Left renal pelvis (tissue), 4 donors: ENCODE measurements at places on chromosomes 7 and 10. TPM values are rescaled to one million over a fixed set of nuclear protein-coding genes. Genes with fewer than 3 reads are reported as not detected.
A peak's percentile ranks its signal among the peaks of the same experiment; 100 is the strongest.

- DNase-seq: no peak
These were observed 78.9 kb upstream of the PRLHR start for GRCh38 chr10:118674226-118674919.

GRCh38 chr10:3765146-3765545 is 19.9 kb downstream of the KLF6 start:
- DNase-seq: no peak

DNA sequence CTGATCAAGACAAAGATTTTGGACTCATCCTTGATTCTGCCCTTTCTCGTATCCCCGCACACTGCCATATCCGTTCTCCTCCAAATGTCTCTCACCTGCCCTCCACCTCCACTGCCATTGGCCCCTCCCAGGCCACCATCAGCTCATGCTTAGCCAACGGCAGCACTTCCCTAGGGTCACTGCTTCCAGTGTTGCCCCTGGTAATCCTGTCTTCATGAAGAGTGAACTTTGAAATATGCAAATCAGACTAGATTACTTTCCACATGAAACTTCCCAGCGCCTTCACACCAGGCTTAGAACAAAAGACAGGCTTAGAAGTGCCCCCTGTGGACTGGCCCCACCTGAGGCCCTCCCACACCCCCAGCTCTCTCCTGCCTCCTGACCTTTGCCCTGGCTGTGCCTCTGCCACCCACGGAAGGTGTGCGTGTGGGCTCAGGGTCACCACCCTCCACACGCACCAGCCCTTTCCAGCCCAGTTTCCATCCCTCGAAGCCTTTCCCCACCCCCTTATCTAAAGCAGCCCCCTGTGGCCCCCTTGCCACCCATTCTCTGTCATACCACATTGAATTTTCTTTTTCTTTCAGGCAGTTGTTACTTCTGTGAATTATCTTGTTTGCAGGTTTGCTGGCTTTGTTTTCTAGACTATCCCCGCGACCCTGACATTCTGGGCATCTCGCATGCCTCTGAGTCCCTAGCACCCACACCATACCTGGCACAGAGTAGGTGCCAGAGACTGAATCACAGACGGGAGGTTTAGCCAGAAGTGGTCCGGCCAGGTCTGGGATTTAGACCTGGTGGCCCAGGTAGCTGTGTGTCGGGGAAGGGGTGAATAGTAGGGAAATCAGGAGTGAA is 26.8 kb upstream of the C10orf53 start:
- no peak for DNase-seq

CTBP2 gene
- polyA plus RNA-seq: 90.5 TPM

FOXI2 gene
- 2.3 TPM for polyA plus RNA-seq

LZTS2 gene
- 47.4 TPM for polyA plus RNA-seq

DNA sequence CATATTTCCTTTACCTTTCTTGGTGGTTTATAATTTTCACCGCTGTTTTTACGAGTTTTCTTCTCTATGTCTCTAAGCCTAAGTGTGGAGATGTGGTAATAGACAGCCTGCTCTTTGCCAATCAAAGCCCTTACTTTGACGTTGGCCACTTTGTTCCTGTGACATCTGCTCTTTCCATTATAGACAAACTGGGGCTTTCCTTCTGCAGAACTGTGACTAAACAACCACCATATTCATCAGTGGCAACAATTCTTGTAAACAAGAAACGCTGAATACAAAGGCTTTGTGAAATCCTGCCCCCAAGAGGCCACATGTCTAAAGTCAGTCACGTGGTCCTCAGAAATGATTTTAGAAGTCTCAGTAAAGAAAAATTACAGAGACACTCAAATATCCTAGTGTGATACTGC is 59.6 kb upstream of the CAPZA2 start:
- DNase-seq: no peak

DNA sequence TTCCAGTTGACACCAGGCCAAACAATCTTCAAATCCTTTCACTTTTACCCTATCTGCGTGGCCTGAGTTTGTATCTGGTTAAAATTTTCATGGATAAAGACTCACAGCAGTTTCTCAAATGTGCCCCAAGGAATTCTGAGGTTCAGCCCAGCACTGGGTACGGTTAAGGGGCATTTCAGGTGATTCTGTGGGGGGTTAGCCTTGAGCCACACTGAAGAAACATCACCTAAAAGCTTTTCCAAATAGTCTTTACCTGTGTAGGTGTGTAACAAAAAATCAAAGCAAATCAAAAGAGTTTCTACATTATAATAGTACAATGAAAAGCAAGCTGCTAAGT is 83.8 kb upstream of the DNAJC1 start:
- no peak for DNase-seq

DNA sequence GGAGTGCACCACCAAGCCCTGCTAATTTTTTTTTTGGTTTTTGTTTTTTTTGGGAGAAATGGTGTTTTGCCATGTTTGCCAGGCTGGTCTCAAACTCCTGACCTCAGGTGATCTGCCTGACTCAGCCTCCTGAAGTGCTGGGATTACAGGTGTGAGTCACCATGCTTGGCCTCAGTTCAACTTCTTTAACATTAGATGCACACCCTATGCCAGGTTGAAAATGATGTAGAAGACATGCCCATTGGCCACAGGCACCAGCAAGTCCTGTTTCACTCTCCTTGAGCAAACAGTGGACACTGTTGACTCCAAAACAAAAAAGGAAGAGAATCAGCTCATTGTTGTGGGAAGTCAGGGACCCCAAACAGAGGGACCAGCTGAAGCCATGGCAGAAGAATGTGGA is 1205.3 kb downstream of the REEP3 start:
- no peak for DNase-seq

GRCh38 chr7:134941952-134942351 is 44.4 kb upstream of the AGBL3 start:
- no peak for DNase-seq

TEX36 gene
- polyA plus RNA-seq: not detected

DNA sequence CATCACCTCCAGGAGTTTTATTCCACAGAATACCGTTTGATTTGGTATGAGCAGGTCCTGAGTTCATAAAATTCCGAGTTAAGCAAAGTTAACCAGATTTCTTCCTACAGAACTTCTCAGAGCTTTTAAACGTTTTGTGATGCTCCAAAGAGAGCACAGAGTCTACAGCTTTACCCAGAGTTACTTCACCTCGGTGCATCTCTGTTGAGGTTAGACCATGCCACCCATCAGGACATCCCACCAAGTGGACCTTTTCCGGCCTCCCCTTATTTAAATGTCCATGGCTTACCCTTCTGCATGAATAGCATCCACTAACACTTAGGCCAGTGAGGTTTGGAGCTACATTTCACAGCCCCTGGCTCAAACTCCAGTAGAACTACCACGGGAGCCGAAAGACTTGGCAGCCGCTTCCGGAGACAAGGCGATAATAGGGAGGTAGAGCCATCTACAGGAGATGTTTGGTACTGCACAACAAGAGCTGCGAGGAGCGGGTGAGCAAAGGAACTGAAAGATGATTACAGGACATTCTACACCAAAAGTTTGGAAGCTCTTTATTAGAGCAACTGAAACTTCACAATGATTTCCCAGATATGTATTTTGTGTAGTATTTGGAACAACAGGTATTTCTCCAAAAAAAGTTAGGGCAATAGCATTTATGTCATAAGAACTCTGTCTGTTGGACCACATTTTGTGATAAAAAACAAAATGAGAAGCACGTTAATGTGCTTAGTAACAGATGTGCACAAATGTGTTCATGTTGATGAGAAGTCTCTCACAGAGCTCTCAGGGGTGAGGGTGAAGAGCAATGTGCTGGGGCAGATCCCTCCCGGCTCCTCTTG is 174.7 kb downstream of the HERPUD2 start:
- peak; percentile 29 for DNase-seq

DNA sequence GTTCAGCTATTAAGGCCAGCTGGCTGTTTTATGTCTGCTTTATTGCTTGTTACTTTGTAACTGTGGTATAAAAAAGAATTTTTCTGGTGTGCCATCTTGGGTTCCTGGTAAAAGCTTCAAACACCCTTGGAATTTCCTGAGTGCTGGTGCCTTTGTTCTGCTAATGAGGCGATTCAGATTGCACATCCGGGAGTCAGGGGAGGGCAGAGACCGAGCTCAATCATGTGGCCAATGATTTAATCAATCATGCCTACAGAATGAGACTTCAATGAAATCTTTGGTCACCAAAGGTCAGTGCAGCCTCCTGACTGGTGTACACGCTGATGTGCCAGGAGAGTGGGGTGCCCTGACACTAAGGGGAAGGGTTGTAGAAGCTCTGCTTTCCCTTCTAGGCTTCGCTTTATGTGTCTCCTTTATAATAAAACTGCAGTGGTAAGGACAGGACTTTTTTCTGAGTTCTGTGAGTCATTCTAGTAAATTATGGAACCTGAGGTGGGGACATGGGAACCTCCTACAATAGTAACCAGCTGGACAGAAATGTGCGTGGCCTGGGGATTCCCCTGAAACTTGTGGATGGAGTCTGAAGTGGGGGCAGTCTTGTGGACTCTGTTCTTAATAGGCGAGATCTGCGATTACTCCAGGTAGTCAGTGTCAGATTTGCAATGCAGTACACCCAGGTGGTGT is 69.4 kb upstream of the OGDHL start:
- no peak for DNase-seq

DNA sequence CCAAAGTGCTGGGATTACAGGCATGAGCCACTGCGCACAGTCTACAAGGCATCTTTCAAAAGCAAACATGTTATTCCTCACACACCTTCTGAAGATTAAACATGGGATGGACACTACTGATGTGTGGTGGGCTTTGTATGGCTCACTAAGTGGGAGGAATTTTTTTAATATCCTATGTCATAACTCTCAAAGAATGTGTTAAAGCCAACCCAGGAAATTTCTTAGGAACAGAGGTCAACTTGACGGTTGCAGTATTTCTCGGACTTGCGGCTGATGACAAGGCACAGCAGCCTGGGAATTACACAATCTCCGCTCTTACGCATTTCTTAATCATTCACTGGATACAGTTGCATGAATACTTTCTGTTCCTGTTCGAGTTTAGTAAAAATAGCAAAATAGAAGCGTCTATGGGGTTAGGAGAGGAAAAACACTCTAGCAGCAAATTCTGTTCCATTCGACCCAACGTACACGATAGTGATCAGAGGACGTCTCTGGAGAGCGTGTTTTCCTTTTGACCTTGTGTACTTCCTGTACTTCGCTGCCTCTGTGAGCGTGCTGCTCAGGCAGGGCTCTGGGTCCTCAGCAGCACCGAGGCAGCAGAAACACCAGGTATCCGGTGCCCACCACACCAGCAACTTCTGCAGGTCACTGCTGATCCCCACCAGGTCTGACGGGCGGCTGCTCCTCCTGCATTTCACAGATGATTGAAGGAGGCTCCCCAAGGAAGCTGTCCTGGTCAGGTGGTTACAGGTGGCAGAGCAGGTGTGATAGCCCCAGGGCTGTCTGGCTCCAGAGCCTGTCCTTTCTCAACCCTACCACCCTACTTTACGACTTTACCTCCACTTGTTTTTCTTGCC is 26.4 kb upstream of the SRGN start:
- DNase-seq: peak; percentile 17

GRCh38 chr7:132915647-132916046 is 166.2 kb downstream of the CHCHD3 start:
- no peak for DNase-seq

GRCh38 chr7:117123311-117123926 is 170.1 kb downstream of the ST7 start:
- DNase-seq: no peak

DNA sequence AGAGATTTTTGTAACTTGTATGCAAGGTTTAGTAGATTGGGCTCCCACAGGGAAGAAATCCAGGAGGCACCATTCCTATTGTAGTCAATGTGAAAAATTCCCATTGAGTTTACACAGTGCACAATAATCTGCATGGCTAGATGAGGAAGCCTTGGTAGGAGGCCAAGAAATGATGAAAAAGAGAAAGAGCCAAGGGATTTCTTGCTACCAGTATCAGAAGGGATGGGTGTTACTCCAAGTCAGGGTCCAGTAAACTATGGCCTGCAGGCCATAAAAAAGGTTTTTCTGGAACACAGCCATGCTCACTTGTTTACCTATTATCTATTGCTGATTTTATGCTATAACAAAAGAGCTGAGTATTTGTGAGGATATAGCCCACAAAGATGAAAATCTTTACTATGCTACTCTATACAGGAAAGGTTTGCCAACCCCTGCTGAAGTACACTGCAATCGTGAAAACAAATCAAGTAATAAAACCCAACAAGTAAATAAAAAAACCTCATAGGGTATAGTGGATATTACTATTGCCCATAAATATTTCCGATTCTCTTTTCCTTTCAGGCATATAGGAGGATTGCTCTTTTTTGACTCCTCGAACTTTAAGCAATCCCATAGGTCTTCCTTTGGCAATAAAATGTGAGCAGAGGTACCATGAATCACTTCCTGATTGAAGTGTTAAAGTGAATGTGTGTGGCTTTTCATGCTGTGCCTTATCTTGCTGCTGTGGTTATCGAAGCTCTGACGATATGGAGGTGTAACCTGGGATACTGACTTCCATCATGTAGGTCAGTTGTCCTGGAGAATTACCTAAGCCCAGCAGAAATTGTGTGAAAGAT is 256.3 kb upstream of the MAGI2 start:
- no peak for DNase-seq

DNA sequence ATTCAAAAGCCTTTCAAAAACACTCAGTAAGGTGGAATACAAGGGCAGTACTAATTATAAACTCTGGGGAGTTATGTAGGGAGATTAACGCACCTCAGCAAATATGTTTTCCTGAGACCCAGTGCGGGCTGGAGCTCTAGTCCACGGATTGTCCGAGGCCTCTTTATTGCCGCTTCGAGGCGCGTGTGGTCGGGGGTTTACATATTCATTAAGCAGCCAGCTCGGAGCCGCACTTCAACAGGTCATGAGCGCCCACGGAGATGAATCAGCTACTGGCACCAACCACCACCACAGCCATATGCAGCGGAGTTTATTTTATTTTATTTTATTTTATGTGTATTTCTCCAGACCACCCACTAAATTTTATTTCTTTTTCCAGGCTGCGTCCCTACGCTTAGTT is 195.9 kb upstream of the ADARB2 start:
- no peak for DNase-seq

GRCh38 chr7:8263048-8263447 is 1.1 kb upstream of the ICA1 start:
- DNase-seq: no peak

RET gene
- polyA plus RNA-seq: 21.3 TPM

ITGA8 gene
- 44.2 TPM for polyA plus RNA-seq

NXPH1 gene
- polyA plus RNA-seq: 0.39 TPM

- no peak for DNase-seq
These were observed 118.1 kb downstream of the PTPRN2 start for GRCh38 chr7:158469396-158470051.

DNA sequence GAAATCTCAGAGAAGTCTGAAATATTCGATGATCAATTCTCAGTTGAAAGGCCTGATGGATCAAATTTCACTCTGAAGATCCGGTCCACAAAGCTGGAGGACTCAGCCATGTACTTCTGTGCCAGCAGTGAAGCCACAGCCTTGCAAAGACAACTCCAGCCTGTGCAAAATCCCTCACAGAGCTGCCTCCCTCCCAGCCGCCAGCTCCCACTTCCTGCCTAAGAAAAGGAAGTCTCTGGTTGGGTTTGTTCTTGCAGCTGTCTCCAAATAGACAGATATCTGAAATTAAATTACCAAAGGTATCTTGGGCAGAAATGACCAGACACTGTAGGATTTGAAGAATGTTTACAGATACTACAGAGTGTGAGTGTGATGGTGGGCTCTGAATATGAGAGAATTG is 43.4 kb upstream of the PRSS58 start:
- no peak for DNase-seq

SLC16A9 gene
- polyA plus RNA-seq: 34.8 TPM

GRCh38 chr10:47090903-47091302 is 179.7 kb downstream of the PTPN20 start:
- DNase-seq: no peak
